ENCODE measurements at places on chromosomes 3 and 15.

- no peak for DNase-seq
Measured at GRCh38 chr3:117871934-117872333, 1162.4 kb downstream of the TUSC7 start.

- DNase-seq = no peak
Measured at GRCh38 chr3:3110299-3110630, at the start of gene IL5RA. IL5RA (minus strand) TSS chr3:3110374; CDS start chr3:3104984, 5,390 bp downstream.

DNA sequence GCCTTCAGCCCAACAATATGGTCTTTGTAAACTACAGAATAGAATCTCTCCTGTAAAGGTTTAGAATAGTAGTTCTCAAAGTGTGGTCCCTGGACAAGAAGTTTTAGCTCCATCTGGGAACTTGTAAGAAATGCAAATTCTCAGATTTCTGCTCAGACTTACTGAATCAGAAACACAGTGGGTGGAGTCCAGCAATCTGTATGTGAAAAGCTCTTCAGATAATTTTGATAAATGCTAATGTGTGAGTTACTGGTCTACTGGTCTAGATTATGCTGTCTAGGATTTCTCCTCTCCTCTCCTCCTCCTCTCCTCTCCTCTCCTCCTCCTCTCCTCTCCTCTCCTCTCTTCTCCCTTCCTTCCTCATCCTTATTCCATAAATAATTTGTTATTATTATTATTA, 57.5 kb downstream of the RBMS3 start:
- DNase-seq = no peak

GRCh38 chr15:78702609-78703333, 61.8 kb upstream of the CHRNB4 start:
- DNase-seq = no peak

- no peak for DNase-seq
Measured at GRCh38 chr3:126464093-126464492, 11.6 kb downstream of the ZXDC start.

DNA sequence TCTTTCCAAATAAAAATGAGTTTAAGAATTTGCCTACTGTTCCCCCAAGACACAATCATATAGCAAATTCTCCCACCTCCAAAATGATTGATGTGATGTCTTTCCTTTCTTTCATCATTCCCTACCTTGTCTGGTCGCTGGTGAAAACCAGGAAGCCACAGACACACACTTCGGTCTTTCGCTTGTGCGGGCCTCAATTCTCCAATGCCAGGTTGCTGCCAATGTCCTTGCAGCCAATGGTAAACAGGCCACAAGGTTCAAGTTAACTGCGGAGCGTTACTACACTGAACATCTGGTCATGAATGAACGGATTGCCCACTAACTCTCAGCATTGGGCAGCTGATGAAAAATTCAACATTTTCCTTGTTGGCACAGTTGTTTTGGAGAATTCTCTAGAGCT, 192.2 kb downstream of the FOXP1 start:
- DNase-seq = no peak

GRCh38 chr3:177469216-177469615, 271.9 kb upstream of the TBL1XR1 start:
- DNase-seq = no peak

GRCh38 chr15:90822204-90822955, 46.0 kb upstream of the FURIN start:
- DNase-seq = no peak

- DNase-seq = no peak
Measured at GRCh38 chr3:21942328-21942727, 191.3 kb upstream of the ZNF385D start.

DNA sequence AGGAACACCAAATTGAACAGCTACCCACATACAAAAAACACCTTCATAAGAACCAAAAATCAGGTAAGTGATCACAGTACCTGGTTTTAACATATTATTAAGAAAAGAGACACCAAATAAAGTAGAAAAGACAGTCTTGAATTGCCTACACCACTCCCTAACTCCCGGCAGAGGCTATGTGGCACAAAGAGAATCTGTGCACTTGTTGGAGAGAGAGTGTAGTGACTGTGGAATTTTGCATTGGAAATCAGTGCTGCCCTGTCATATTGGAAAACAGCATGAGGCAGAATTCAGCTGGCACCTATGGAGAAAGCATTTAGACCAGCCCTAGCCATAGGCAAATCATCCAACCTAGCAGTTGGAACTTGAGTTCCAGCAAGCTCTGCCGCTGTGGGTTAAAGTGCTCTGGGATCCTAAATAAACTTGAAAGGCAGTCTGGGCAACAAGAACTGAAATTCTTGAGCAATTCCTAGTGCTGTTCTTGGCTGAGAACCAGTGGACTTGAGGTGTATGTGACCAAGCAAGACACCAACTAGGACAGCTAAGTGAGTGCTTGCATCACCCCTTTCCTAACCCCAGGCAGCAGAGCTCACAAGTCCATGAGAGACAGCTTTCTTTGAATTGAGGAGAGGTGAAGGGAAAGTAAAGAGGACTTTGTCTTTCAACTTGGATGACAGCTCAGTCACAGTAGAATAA, 969.6 kb upstream of the ALCAM start:
- no peak for DNase-seq

GRCh38 chr3:159032311-159032710, 230.5 kb downstream of the MFSD1 start:
- DNase-seq = no peak

- no peak for DNase-seq
Measured at GRCh38 chr15:63892794-63893441, 59.2 kb upstream of the HERC1 start.

DNA sequence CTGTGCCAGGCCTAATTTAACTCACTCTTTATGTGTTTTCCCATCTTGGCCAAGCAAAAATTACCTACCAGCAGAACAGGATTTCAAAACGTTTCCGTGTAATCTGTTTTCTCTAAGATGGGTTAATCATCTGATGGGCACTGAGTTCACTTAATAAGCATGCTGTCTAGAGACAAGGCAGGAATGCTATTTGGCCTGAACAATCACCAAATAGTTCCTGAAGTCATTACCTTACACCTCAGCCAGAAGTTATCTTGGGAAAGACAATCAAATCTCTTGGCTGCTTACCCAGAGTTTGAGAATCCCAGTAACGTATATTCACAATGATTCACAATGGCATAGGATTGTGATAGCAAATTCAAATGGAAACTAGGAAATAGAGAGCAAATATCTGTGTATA, 779.1 kb downstream of the CADM2 start:
- no peak for DNase-seq

GRCh38 chr3:7285505-7285904, 424.6 kb downstream of the GRM7 start:
- DNase-seq = no peak

- no peak for DNase-seq
Measured at GRCh38 chr3:129021140-129021551, 20.0 kb downstream of the EFCC1 start.

- DNase-seq = no peak
Measured at GRCh38 chr3:105585-105984, 91.0 kb upstream of the CHL1 start.

DNA sequence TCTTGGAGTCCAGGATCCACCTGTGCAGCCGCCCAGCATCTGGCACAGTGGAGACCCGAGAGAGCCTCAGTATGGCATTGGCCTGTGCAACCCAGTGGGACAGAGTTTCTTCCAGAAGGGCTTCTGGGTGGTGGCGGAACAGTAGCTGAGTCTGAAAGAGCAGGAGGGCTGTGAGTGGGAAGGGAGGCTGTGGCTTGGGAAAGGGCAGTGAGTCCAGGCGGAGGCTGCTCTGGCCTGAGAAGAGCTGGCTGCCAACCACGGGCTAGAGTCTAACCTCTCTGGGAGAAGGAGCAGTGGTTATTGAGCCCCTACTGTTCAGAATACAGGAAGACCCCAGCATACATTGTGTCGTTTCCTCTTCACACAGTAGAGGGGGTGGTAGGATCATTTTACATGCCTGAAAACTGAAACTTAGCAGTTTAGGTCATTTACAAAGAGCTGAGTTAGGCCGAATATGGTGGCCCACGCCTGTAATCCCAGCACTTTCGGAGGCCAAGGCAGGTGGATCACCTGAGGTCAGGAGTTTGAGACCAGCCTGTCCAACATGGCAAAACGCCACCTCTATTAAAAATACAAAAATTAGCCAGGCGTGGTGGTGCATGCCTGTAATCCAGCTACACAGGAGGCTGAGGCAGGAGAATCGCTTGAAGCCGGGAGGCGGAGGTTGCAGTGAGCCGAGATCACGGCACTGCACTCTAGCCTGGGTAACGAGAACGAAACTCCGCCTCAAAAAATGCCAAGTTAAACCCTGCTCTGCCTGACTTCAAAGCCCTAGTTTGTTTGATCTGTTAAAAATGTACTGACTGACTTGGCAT, 3.2 kb downstream of the AEN start:
- DNase-seq = no peak

GRCh38 chr15:71811752-71812735, 1.7 kb downstream of the NR2E3 start:
- DNase-seq = no peak

- no peak for DNase-seq
Measured at GRCh38 chr3:31495971-31496665, 36.6 kb upstream of the STT3B start.

- no peak for DNase-seq
Measured at GRCh38 chr15:71329497-71330260, 214.4 kb downstream of the THSD4 start.

DNA sequence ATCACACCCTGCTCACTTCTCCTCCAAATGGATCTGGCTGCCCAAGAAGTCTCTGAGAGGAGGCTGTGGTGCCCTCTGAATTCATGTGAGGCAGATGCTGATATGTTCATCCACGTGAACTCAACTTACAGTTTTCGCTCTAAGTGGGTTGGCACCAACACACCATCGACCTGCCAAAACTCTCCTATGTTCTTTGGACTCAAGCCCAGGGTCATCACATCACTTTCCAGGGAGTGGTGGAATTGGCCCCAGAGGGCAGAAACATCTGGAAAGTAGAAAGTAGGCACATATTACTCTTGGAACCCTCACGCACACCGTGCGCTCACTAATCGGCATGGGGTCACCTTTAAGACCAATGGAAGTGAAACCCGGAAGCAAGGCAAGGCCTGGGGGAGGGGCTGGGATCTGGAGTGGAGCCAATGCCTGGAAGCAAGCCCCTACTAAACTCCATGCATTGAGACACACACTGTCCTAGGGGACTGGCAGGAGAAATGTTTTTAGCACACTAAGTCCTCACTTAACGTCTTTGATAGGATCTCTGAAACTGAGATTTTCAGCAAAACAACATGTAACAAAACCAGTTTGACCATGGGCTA, 41.4 kb downstream of the SSUH2 start:
- no peak for DNase-seq

GRCh38 chr3:117603097-117603496, 893.5 kb downstream of the TUSC7 start:
- DNase-seq = no peak

- no peak for DNase-seq
Measured at GRCh38 chr15:100113351-100114080, 228.3 kb downstream of the ADAMTS17 start.

- DNase-seq = no peak
Measured at GRCh38 chr3:64166584-64167162, 58.6 kb downstream of the PRICKLE2 start.

- DNase-seq = no peak
Measured at GRCh38 chr3:132709761-132710160, 12.4 kb downstream of the NPHP3 start.

GRCh38 chr3:71724584-71725270, 475 bp downstream of the EIF4E3 start:
- no peak for DNase-seq

DNA sequence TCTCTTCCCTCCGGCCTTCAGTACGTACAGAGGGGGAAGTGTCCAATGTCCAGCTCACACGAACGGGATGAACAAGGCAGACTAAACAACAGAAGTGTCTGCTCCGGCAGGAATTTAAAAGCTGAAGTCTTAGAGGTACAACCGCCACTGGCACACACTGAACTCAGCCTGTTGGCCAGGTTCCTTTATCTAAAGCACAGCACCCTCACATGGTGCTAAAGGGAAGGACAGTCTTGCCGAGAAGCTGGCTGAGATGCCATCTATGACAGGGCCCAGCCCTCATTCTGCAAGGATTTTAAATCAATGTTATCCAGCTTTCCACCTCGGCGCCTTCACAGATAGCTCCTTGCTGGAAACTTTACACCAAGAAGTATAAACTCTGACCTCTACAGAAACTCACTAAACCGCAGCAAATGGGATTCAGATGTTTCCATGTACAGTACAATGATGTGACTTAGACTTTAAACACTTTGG, 2.8 kb downstream of the ADAMTS17 start:
- DNase-seq = no peak

GRCh38 chr3:61452535-61453090, 108.8 kb upstream of the PTPRG start:
- no peak for DNase-seq

- no peak for DNase-seq
Measured at GRCh38 chr3:169493521-169494141, 169.9 kb downstream of the MECOM start.

DNA sequence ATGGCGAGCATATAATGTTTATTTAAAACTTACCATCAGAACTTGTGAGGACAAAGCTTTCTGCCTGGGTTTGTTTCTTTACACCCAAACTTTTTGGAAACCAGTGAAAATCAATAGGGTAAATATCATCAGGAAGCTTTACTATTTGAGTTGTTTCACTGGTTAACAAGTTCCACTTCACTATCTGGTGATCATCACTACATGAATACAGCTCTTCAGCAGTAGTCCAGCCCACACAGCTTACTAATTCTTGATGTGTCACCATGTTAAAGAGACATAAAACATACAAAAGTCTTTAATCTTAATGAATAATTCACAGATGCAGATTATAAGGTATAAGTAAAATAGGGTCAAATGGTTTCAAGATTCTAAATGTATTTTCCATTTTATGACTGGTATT, 17.6 kb downstream of the IFT80 start:
- DNase-seq = no peak

Data from glomerular endothelial cell (primary cell).